Cardiac septum (tissue), 1 donor: ENCODE measurements at places on chromosomes 5 and 9. TPM values are rescaled to one million over a fixed set of nuclear protein-coding genes. Genes with fewer than 3 reads are reported as not detected.

The CORO2A gene
- total RNA-seq, result 0.19 TPM

The FBXL7 gene
- 26.2 TPM for total RNA-seq

The ZNF454 gene
- total RNA-seq, result 1.7 TPM

The CDH10 gene
- total RNA-seq, result not detected

The NADK2 gene
- 34.6 TPM for total RNA-seq

The SPAAR gene
- 4.0 TPM for total RNA-seq

The C9orf43 gene
- 0.16 TPM for total RNA-seq

The URM1 gene
- total RNA-seq, result 49.5 TPM

The NUTM2F gene
- total RNA-seq, result not detected

The ANKRD55 gene
- not detected for total RNA-seq

The MAPK9 gene
- total RNA-seq, result 37.5 TPM

The ABITRAM gene
- total RNA-seq, result 11.1 TPM

GRCh38 chr5:92907938-92908606 is 672.9 kb downstream of the NR2F1-AS1 start:
- no peak for DNase-seq

- no peak for DNase-seq
Observed at GRCh38 chr5:16934123-16934522, 2.0 kb downstream of the MYO10 start.

GRCh38 chr5:58754250-58754649 is 171.4 kb downstream of the RAB3C start:
- no peak for DNase-seq

DNA sequence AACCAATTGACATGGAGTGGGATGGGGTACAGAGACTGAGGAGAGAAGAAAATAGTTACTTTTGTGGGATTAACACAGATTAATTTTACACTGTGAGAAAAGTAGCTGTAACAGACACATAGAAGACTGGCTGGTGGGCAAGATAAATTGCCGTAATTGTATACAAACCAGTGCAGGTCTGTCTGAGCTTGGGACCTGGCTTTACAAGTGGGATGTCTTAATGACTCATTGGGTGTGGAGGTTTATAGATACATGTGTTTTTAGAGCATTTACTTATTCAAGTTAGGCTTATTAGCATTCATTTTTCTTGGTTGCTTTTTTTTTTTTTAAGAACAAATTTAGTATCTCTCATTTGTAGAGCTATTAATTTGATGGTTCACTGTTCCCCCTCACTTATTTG is 37.5 kb downstream of the SLC44A1 start:
- no peak for DNase-seq

DNA sequence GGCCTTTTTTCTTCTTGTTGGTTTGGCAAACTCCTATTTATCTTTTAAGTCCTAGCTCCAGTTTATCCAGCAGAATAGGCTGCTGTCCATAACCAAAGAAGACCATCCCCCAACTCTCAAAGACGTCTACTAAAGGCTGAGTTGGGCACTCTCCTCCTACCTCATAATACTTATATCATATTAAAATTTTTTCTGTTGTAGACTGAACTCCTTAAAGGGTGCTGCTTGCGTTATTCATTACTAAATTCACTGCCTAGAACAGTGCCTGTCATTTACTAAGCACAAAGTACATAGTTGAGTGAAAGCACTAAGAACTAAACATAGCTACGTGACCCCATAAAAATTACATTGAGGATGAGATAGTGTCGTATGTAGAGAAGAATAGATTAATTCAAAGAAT is 21.7 kb downstream of the DCP2 start:
- no peak for DNase-seq

- DNase-seq, result no peak
Observed at GRCh38 chr5:119218830-119219782, 136.7 kb upstream of the TNFAIP8 start.

GRCh38 chr5:107700481-107700880 is 29.7 kb upstream of the EFNA5 start:
- no peak for DNase-seq

GRCh38 chr5:88393042-88393441 is 124.4 kb upstream of the TMEM161B start:
- DNase-seq, result no peak

DNA sequence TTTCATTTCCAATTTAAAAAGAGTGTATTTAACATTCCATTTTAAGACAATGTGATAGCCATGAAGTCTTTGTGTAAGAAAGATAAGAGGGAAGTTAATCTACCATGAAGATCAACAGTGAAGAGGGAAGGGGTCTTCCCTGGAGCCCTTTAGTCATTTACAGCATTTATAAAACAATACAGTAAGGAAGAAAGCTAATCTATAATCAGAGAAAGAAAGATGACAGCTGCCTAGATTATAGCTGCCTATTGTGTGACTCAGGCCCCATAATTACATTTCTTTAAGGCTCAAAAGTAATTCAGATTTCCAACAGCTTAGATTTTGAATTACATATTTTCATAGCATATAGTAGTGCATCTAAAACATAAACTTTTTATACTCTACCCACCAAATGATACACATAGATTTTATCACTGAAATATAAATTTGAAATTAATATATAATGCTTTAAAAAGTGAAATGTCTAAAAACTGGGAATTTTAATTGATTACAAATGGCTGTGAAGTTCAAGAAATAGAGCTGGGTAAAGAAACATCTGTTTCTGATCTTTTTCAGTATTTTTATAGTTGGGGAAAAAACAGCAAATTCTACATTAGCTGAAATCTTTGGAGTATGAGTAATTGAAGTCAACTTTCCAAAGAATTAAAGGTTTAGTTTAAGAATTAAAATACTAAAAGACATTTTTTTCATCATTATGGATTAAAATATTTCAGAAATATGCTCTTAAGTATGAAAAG is 89.6 kb downstream of the RIC1 start:
- no peak for DNase-seq

DNA sequence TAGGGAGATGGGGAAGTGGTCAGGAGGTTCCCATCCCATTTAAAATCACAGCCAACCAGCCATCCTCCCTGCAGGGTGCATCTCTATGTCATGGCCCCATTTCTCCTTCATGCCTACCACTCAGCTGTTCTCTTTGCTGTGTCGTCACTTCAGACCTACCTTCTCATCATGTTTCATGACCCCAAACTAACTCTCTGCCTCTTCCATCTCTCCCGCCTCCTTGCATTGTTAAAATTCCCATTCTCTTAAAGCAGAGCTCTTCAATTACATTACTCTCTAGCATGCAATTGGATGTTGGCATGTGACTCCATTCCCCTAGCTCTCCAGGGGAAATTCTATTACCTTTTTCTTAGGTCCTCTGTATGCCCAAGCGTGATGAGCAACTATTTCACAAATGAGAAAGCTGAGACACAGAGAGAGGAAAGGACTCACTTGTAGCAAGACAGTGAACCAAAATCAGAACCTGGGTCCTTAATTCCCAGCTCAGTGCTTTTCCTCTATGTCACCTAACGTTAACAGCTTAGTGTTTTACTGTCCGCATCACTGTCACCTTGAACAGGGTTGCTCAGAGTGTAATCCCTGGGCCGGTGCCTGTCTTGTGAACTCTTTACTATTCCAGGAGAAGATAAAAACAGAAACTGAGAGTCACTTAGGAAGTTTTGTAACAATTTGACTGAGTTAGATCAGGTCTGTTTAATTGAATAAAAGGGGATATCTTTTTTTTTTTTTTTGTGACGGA is 28.1 kb downstream of the PDE6A start:
- no peak for DNase-seq

- no peak for DNase-seq
Observed at GRCh38 chr5:42807722-42808447, 3.8 kb downstream of the SELENOP start.
